ENCODE measurements at places on chromosomes 16 and 17.

- no peak for DNase-seq
These were observed 4.8 kb downstream of the FBRS start for GRCh38 chr16:30663038-30663437.

GRCh38 chr16:11639925-11640899 lies 28.0 kb upstream of the SNN start:
- DNase-seq = no peak

DNA sequence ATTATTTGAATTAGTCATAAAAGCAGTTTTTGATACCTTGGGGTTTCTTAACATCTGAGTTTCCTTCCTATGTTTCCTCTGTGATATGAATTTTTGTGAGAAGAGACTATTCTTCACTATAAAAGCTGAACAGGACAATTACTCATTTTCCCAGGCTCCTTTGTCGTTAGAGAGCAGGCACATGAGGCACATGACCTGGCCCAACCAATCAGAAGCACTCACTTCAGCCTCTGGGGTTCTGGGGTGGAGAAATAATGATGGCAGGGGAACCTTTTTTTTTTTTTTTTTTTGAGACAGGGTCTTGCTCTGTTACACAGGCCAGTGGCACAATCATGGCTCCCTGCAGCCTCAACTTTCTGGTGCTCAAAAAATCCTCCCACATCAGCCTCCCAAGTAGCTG lies 145.5 kb upstream of the ASIC2 start:
- no peak for DNase-seq

DNA sequence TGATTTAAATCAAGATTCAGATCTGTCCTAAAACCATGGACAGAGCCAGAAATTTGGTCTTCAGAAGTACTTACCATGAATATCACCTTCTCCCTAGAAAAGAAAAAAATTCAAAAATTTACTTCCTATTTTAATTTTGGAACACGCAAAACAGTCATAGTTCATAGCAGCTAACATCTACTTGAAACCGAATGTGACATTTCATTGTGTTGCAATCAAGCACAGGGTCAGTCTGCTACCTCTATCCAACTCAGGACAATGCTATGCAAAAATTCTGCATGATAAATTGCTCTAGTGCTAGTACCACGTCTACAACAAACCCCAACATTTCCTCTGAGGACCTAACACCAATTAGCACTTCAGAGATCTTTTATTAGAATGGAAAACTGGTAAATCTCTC lies 7.7 kb downstream of the JPT1 start:
- no peak for DNase-seq

- DNase-seq = no peak
These were observed 953 bp upstream of the NECAB2 start for GRCh38 chr16:83967091-83967490.

- no peak for DNase-seq
These were observed 3.0 kb upstream of the PIK3R6 start for GRCh38 chr17:8870406-8871040.

GRCh38 chr17:39652587-39653315 lies 12.4 kb upstream of the TCAP start:
- no peak for DNase-seq

DNA sequence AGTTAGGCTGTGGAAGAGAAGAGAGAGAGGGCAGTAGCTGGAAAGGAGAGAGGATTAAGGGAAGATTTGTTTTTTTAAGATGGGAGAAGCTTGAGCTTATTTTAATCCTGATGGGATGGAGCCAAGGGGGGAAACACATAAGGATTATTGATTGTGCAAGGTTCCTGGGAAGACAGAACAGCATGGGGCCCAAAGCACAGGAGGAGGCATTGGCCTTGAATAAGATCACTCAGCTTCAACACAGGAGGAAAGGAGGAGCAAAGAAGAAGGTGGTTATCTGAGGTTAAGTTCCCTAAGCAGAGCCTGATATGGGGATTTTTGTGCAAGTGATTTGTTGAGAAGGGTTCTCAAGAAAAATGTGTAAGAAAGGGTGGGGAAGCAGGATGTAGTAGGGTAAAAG lies 169.8 kb downstream of the ABCC12 start:
- no peak for DNase-seq

GRCh38 chr17:51298508-51299371 lies 38.4 kb downstream of the UTP18 start:
- no peak for DNase-seq

DNA sequence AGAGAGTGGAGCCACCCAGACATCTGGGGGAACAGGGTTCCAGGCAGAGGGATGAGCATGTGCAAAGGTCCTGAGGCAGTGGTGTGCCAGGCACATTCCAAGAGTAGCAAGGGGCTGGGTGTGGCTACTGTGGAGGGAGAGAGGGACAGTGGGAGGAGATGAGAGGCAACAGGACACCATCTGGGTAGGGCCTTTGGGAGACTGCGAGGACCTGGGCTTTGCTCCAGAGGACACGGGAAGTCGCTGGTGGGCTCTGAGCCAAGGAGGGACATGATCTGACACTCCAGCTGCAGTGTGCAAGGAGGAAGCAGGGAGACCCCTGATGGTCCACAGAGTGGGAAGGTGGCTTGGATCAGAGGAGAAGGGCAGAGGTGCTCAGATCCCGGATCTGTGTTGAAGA lies 56.7 kb upstream of the MED9 start:
- DNase-seq = no peak

GRCh38 chr16:14284371-14284770 lies 213.3 kb downstream of the MRTFB start:
- DNase-seq = no peak

- no peak for DNase-seq
These were observed 189.3 kb upstream of the TNRC6C start for GRCh38 chr17:77769215-77769614.

DNA sequence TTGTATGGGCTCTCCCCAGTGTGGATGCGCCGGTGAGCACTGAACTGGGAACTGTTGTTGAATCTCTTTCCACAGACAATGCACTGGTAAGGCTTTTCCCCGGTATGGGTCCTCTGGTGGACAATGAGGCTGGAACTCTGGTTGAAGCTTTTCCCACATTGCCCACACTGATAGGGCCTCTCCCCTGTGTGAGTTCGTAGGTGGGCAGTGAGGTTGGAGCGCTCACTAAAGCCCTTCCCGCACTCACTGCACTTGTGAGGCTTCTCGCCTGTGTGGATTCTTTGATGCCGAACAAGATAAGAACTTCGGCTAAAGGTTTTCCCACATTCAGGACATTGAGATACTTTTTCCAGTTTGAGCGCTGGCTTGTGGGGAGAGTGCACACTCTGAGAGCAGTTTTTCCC lies 17.8 kb downstream of the ZSCAN32 start:
- DNase-seq = no peak

GRCh38 chr16:28310796-28311195 lies 18.5 kb downstream of the SBK1 start:
- DNase-seq = no peak

DNA sequence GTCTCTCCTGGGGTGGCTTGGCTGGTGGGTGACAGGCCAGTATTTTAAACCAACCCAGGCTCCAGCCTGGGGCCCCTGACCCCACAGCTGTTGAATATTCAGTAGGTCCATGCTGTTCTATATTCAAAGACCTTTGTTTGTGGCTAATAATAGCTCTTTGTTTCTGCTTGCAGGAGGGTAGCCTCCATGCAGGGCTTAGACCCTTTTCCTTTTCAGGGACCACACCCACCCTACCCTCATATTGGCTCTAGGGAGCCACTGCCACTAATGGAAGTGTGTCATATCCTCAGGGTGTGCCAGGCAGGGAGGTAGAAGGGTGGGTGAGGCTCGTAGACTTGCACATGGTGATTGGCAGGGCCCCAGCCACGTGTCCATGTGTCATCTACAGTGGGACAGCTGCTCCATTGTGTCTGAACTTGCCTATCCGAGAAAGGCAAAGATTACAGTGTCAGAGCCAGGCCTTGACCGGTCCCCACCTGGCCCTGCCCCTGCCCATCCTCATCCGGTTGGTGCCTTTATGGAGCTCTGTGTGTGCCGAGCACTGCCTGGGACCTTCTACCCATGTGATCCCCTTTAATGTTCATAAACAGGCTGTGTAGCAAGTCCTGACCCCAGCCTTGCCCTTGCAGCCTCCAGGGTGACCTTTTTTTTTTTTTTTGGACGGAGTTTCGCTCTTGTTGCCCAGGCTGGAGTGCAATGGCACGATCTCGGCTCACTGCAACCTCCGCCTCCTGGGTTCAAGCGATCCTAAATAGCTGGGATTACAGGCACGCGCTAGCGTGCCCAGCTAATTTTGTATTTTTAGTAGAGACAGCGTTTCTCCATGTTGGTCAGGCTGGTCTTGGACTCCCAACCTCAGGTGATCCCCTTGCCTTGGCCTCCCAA lies 22.1 kb downstream of the TMC7 start:
- DNase-seq = peak; percentile 20

DNA sequence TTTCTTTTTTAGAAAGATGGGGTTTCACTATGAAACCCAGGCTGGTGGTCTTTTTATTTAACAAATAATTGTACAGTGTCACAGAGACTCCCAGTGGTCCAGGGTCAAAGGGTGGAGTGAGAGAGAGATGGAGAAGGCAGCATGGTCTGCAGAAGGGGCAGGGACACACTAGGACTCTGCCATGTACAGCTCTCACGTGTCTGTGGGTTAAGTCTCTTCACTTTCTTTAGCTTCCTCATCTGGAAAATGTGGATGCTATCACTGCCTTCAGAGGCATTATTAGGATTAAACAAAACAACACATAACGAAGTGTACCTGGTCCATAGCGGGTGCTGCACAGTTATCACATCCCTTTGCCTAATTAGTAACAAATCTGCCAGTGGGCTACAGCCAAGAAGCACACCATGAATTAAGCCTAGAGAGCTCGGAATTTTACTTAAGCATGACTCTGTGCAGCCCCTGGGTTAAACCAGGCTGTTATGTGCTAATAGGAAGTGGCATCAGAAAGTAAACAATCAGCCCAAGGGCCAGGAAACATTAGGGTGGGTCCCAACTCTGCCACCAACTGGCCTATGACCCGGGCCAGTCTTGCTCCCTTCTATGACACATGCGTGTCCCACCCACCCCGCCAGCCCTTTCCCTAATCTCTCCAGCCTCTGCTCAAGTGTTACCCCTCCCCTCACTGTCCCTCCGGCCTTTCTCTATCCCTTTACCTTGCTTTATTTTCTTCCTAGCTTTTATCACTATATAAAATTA lies 13.9 kb downstream of the TOP3A start:
- DNase-seq = no peak

GRCh38 chr17:40019140-40019991 lies 4.1 kb downstream of the CSF3 start:
- no peak for DNase-seq

- DNase-seq = no peak
These were observed 3.5 kb upstream of the PKMYT1 start for GRCh38 chr16:2983706-2984136.

DNA sequence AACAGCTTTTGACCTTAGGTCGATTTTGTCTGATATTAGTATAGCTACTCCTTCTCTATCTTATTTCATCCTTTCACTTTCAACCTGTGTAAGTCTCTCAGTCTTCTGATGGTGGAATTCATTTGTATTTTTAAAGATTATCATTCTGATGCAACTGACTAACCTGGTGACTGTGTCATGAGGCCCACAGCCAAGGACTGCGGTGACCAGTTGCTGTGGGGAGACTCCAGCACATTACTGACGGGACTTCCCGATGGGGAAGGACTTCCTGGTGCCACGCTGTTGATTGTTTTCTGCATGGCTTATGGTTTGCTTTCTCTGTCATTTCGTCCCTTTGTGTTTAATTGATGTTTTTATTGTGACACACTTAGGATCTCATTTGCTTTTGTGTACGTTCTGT lies 34.2 kb downstream of the RMI2 start:
- no peak for DNase-seq

GRCh38 chr17:36879027-36879426 lies 58.2 kb upstream of the LHX1 start:
- DNase-seq = no peak

DNA sequence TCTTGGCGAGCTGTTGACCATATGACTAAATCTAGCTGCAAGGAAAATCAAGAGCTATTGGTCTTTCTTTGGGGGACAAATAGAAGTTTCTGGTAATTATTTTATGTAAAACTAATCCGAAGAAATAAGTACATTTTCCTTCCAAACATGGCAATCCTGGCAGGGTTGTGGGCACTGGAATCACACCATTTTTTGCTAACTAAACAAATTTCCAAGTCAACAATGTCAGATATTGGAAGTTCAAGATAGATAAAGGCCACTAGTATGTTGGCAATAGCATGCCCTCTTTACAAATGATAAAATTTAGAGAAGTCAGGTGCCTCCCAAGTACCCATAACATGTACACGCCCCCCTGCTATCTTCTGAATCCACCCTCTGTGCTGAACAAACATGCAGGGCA lies 330.4 kb downstream of the CDH13 start:
- no peak for DNase-seq

DNA sequence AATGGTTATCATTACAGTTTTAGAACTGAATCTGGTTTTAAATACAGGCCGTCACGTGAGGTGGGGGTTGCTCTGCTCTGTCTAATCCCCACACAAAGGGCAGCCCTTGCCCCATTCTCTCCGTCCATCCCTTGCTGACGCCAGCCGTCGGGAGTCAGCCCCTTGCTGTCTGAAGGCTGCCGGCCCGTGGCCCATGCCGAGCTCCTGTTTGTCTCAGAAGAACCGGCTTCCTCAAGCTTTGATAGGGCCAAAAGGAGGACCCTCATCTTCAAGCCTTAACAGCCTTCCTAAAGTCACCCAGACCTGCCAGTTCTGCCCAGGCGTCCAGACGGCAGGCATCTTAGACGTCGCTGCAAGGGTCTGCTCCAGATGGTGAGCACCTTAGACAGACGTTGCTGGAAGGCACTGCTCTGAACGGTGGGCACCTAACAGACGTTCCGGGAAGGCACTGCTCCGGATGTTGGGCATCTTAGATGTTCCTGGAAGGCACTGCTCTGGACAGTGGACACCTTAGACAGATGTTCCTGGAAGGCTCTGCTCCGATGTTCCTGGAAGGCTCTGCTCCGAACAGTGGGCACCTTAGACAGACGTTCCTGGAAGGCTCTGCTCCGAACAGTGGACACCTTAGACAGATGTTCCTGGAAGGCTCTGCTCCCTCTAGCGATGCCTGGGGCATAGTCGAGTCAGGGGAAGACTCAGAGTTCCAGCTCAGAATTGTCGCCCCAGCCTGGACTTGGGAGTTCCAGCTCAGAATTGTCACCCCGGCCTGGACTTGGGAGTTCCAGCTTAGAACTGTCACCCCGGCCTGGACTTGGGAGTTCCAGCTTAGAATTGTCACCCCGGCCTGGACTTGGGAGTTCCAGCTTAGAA lies 35.1 kb upstream of the CHMP6 start:
- DNase-seq = no peak

GRCh38 chr16:88331989-88332920 lies 50.5 kb upstream of the ZNF469 start:
- no peak for DNase-seq

GRCh38 chr17:29066606-29067005 lies 23.7 kb downstream of the PIPOX start:
- DNase-seq = no peak
